ENCODE measurements at places on chromosomes 7 and 10. TPM values are rescaled to one million over a fixed set of nuclear protein-coding genes. Genes with fewer than 3 reads are reported as not detected.

Gene C7orf57
- total RNA-seq: not detected

Gene ANK3
- 48.9 TPM for total RNA-seq

Gene LGI1
- total RNA-seq: not detected

Gene TEX36
- total RNA-seq: not detected

Gene MMP21
- total RNA-seq: 0.30 TPM

Gene TES
- total RNA-seq: 81.0 TPM

Gene LLCFC1
- not detected for total RNA-seq

Data from smooth muscle cell of the coronary artery (primary cell).